ENCODE measurements at places on chromosomes 11 and 22.

GRCh38 chr11:112874980-112875379, 86.2 kb upstream of the NCAM1 start:
- DNase-seq = no peak

DNA sequence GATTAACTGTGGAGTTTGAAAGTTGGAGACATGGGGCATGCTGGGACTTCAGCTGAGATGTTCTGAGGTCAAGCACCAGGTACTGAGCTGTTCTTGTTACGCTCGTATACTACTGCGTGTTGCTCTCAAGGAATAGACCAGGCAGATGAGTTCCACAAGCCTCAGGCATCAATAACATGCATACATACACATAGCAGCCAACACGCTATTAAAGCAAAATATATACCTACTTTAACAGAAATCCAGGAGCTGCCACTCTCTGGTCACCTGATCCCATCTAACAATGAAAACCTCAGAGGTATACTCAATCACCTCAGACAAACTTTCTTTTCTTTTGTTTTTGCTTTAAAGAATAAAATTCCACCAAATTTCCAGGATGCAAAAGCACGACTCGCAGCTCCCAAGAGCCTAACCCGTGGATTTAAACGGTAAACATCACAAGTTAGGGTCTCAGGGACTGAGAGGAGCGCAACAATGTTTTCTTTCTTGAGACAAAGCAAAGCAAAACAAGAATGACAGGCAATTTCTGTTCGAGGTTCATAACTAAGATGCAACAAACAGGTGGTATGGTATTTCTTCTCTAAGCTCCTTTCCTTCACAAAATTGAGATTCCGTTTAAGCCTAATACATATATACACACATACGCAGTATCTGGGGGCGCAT, 16.5 kb downstream of the BLID start:
- DNase-seq = no peak

DNA sequence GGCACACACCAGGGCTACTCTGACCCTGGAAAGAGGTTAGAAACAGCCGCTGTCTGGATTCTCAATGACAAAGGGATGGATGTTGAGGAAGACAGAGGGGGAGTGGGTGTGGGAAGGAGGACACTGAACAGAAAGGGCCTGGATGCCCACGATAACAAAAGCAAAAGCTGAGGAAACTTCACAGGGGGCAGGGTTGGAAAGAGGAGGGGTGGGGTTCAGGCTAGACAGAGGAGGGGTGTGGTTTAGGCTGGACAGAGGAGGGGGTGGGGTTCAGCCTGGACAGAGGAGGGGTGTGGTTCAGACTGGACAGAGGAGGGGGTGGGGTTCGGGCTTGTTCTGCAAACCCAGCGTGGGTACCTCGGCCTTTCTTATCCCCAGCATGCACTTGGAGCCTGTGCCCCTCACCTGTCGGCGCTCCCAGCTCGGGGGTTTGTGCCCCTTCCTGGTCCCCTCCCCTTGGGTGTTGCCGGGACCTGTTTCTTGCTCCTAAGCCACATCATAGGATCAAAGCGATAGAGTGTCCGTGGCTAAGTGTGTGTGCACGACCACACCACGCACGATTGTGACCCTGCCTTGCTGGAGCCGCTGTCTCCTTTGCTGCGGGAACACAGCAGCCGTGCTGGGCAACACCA, 75.6 kb downstream of the BRD1 start:
- DNase-seq = no peak

GRCh38 chr11:20029193-20029592, 131.1 kb downstream of the DBX1 start:
- DNase-seq = no peak

DNA sequence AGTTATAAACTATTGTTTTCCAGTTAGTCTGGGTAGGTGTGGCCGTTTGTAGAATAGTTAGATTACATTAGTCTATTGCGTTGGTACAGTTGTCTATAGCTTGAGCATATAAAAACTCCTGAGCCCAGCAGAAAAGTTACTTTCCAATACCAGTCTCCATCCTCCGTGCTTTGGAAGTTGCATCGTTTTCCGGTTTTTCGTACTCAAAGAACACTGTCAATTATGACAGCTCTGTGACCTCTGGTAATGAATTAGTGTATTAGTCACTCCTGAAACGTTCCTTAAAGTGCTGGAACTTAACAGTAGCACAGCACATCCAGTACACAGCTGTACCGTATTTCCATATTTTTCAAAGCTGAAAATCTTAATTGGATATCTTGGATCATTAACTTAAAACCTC, 808 bp upstream of the MSANTD2 start:
- no peak for DNase-seq

DNA sequence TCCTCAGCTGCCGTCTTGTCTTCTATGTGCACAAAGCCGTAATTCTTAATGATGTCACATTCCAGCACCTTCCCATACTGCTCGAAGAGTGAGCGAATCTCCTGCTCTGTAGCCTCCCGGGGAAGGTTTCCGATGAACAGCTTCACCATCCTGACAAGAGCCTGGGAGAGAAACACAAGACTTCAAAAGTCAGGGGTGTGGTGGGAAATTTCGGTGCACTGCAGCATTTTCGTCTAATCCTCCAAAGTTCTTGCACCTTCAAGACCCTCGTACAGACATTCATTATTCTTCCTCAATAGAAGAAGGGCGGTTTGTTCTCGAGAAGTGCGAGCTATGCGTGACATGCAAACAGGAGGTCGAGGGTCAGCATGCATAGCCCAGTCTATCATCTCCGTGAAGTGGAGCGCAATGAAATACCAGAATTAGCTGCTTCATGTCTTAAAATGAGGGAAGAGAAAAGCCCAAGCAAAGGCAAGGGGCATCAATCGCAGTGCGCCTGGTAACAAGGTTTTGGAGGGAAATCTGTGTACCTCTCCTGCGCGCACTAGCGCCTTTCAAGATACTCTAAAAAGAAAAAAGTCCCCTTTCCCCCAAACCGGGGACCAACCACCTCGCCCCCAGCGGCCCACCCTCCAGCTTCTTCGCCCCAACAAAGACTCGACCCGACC, 622 bp downstream of the RBM4B start:
- DNase-seq = no peak

- DNase-seq = no peak
Observed at GRCh38 chr22:22928666-22929380, 41.2 kb downstream of the IGLL5 start.

- DNase-seq = no peak
Observed at GRCh38 chr11:132471466-132471865, 1060.8 kb downstream of the OPCML start.

GRCh38 chr11:2390725-2391151, 9.8 kb upstream of the TSSC4 start:
- DNase-seq = no peak

- no peak for DNase-seq
Observed at GRCh38 chr11:129973068-129973467, 29.6 kb downstream of the PRDM10 start.

- no peak for DNase-seq
Observed at GRCh38 chr11:123362941-123363340, 67.1 kb upstream of the GRAMD1B start.

DNA sequence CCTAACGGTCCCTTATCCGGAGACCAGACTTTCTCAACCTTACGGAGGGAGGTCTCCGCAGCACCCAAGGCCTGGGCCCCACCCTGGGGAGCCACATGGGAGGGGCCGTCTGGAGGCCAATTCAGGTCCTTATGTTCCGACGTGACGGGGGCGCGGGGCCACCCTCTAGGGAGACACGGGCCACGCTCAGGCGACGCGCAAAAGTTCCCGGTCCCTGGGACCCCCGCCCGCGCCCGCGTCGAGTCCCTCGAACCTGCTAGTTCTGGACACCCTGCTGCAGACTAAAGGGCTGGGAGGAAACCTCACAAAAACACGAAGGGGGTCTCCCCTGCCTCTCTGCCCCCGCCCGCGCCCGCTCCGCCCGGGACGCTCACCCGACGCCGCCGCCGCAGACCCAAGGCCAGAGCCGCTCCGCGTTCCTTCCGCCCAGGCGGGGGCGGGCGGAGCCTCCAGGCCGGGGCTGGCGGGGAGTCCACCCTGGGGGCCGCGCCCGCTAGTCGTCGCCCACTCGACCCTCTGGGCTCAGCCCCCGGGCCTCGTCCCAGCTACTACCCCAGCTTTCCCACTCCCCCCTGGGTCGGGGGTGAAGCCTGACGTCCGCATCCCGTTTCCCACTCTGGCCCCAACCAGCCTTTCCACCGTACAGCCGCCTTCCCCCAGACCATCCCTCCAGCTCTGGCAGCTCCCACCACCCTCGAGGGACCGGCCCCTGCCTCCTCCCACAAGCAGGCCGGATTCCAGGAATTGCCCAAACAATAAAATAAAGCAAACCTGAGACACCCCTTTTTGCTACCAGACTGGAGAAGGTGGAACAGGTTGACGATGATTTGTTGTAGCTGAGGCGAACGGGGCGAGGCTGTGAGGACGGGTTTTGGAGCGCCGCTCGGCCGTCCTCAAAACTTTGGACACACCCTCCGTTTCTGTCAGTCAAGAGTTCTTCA, 2.7 kb downstream of the RNH1 start:
- no peak for DNase-seq

- no peak for DNase-seq
Observed at GRCh38 chr22:48084041-48084728, 1321.7 kb downstream of the TBC1D22A start.

DNA sequence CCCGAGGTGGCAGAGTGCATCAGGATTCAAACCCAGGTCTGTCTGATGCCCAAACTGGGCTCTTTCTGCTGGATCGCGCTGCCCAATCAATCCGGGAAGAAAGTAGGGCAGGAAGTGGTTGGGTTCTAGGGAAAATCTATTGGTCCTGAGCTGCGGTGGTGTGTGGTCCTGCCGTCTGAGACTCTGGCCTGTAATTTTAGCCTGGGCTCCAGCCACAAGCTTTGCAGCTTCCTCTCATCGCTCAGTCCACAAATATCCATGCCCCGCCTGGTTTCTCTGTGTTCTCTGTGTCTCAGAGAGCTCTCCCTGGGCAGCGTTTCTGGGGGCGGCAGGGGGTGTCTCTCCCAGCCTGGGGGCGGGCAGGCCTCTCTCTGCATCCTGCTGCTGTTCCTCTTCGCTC, 18.7 kb downstream of the CACNG2 start:
- no peak for DNase-seq

GRCh38 chr22:27868732-27869282, 50.2 kb downstream of the PITPNB start:
- no peak for DNase-seq

- DNase-seq = peak; percentile 60
Observed at GRCh38 chr11:75802913-75803820, 11.8 kb upstream of the UVRAG start.

- DNase-seq = no peak
Observed at GRCh38 chr22:20952544-20953341, 14.3 kb upstream of the AIFM3 start.

DNA sequence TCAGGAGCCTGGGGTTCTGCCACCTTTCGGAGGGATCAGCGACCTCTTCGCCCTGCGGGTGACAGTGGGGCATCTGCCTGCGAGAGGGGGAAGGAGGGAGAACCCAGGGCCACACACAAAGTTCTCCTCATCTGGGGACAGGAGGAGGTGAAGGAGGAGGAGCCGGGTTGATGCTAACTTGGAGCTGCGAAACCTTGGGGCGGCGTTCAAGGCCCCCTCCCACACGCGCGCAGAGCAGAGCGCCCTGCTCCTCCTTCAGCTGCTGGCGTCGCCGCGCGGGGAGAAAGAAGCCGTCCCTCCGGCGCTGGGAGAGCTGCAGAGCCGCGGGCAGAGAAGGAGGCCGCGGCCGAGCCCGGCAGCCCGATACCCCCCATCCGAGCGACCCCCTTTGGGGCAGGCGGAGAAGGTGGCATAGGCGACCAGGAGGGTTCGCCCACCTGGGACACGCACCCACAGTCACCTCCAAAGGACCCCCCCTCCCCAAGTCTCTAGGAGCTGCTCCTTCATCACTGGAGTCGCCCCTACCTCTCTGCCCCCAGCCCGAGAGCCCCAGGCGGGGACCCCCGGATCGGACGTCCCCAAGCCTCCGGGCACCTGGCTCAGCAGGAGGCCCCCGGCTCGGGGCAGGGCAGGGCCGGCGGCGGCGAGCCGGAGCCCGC, at the start of gene RASD2:
Gene RASD2 (plus strand): TSS at position 237 of the 659 bp plus-strand sequence. CDS start 5,979 bp downstream, outside the sequence.
- DNase-seq = no peak
